Skin of body (tissue), 3 donors: ENCODE measurements at places on chromosomes 12 and 14. TPM values are rescaled to one million over a fixed set of nuclear protein-coding genes. Genes with fewer than 3 reads are reported as not detected.

Gene DHRS4
- 23.5 TPM for total RNA-seq

Gene E2F7
- 2.9 TPM for total RNA-seq

Gene DAAM1
- 75.2 TPM for total RNA-seq

Gene PTGR2
- total RNA-seq, result 3.7 TPM

Gene CLEC4C
- 0.30 TPM for total RNA-seq

Gene ATG101
- 24.5 TPM for total RNA-seq

Gene TAC3
- total RNA-seq, result not detected

Gene GYS2
- total RNA-seq, result not detected

Gene CFAP251
- total RNA-seq, result 2.2 TPM

Gene RDH12
- 21.7 TPM for total RNA-seq

Gene LRRK2
- 21.2 TPM for total RNA-seq

Gene TBX5
- 1.4 TPM for total RNA-seq

Gene DBX2
- total RNA-seq, result 0.10 TPM

Gene DDX55
- total RNA-seq, result 16.9 TPM

Gene FGF6
- 4.0 TPM for total RNA-seq

Gene SLC5A8
- total RNA-seq, result 1.7 TPM

Gene NEUROD4
- not detected for total RNA-seq

Gene AMDHD1
- 0.20 TPM for total RNA-seq

Gene OTOGL
- 0.30 TPM for total RNA-seq

Gene TRIAP1
- 14.4 TPM for total RNA-seq

Gene KLHL33
- total RNA-seq, result 0.30 TPM

Gene LTB4R2
- 13.9 TPM for total RNA-seq

Gene FIGNL2
- 0.69 TPM for total RNA-seq

Gene TMCC3
- 9.8 TPM for total RNA-seq

Gene GTF2H3
- 23.4 TPM for total RNA-seq

Gene SLCO1B1
- not detected for total RNA-seq

Gene KLRC4
- 0.39 TPM for total RNA-seq
